Frontal cortex (tissue), 4 donors: ENCODE measurements at places on chromosomes 2 and 18.

DNA sequence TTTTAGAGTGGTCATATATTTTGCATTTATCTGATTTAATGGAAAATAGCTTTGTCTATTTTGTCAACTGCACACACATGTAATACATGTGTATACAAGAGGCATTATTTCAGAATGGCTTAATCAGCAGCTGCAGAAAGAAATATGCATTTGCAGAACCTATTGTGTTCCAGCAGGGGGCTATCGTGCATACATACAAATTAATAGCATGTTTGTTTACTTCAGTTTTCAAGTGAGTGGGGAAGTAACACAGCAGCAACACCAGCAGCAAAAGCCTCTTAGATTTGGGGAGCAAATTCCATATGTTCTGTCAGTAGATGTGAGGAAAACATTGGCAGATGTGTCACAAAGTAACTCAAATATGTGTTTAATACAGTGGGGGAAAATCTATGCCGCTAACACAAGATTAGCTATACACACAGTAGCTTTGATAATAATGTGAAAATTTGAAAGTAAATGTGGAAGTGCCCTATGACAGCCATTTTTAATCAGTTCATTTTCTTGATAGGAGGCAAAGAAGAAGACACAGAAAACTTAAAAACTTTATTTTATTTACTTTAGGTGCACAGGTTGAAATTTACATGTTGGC lies 218.1 kb downstream of the WDR7 start:
- DNase-seq, result no peak

DNA sequence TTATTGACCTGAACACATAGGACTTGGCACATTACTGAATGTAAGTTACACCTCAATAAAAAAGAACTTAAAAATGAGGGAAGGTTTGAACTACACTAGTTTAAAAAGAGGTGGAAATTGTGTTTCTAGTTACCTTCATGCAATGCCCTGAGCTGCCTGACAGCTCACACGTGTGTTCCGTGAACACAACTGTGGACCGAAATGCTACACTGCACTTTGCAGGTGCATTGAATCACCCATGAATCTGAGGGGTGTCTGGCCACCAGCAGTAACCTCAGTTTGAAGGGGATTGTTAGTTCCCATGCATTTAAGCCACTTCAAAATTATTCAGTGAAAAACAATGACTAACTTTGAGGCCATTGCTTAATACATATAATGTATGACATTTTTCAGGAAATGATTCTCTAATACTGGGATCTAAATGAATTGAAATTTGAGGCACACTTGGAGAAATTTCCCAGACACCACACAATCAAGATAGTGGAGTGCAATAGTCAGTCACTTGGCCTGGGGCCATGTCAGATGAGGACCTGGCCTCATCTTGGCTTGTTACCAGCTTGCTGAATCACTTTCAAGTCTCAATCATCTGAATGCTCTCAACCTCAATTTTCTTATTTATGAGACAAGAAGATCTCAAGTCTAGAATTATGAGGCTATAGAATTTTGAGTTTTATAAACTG lies 59.3 kb downstream of the MYL12B start:
- DNase-seq, result no peak

- DNase-seq, result no peak
Measured at GRCh38 chr2:60483401-60483800, 70.1 kb downstream of the BCL11A start.

DNA sequence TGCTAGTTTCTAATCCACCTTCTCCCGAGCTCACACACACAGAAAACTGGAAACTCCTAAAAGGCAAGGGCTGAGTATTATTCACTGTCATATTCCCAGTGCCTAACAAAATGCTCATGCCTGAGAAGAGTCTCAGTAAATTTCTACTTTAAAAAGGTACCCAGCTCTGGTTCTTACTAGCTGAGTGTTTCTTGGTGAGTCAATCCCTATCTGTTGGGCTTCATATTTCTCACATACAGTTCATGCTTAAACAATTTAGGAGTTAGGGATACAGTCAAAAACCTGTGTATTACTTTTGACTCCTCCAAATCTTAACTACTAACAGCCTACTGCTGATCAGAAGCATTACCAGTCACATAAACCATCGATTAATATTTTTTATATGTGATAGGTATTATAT lies 204.9 kb downstream of the EN1 start:
- DNase-seq, result no peak

DNA sequence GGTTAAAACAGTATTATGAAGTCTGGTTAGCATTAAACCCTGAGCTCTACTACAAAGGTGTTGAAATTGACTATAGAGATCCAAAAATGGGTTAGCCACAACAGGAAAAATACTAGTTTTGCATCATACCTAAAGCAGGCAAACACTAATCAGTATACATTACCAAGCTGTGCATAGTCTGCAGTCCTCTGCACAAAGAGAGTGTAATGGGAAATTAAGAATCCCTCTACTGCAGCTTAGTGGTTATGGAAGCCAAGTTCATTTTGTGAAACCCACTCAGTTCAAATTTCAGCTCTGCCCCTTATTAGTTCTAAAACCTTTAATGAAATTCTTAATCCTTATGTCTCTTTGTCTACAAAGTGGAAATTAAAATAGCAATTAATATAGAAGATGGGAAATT lies 192.1 kb downstream of the MBD2 start:
- no peak for DNase-seq

DNA sequence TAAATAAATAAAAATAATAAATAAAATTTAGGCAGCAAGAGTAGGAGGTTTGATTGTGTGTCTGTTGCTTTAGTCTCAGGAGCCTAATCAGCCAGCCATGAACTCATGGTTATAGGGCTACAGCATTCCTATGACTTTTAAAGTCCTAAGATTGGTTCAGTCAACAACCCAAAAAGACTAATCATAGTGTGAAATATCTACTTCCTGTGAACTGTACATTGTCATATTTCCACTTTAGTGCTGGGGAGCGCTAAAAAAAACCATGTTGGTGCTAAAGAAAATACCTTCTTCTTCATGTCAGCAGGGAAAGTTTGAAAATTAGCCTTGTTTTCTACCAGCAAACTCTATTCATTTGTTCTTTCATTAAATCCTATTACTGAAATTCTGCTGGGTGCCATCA lies 521.6 kb downstream of the RNF144A start:
- DNase-seq, result no peak

- no peak for DNase-seq
Measured at GRCh38 chr2:12704378-12704777, 12.4 kb upstream of the TRIB2 start.

- no peak for DNase-seq
Measured at GRCh38 chr2:178105566-178105965, 6.7 kb upstream of the RBM45 start.

DNA sequence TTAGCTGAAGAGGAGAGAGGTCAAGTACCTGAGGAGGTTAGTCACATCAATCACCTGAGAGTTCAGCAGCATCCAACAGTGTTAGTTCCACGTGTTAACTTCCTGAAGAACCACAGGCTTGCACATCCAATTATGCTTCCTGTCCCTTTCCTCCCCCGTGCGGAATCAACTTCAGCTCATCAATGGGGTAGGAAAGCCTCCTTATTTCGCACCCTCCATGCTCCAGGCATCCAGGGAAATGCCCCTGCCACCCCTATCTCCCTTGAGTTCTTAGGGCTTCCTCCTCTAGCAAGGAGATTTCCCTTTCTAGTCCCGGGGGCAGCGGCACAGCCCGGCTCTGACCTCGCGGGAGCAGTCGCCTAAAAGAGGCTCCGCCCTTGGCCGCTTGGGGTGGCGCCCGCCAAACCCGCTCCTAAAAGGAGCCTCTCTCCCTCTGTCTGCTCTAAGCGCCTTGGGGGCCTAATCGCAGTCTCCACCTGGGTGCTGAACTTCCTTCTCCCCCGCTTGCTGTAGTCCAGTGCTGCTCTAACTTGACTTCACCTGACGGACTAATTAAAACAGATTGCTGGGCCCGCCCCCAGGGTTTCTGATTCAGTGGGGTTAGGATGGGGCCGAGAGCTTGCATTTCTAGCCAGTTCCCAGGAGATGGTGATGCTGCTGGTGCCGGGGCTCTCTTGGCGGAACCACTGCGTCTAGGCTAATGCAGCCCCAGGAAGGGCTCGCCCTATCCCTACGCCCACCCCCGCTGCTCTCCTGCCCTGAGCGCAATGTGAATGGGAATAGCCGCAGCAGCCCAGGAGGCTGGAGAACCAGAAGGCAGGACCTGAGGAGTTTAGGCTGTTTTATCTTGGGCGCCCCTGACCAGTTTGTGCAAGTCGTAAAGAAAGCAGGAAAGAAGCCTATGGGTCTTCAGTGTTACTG lies 3.4 kb upstream of the TET3 start:
- DNase-seq, result no peak

DNA sequence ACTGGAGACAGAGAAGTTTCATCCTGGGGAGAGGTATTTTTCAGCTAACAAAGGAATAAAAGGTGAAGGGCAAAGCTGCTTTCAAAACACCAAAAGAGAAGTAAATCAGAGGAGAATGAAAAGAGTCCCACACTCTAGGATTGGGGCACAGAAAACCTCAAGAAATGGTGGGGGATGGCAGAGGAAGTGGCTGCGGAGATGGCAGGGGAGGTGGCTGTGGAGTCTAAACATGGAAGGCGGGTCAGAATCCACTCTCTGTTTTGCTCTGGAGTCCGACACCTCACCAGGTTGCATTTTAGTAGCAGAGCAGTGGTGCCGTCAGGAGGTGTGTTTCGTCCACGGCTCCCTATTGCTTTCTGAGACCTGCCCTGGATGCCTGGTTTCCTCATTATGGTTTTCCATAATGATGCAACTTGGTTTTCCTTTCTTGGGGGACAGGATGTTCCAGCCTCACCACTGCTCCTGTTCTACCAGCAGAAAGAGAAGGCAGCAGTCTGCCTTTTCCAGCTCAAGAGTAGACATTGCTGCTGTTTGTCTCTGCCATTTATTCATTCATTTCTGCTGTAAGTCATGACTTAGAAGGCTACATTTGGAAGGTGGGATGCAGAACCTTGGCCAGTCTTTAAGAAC lies 188.7 kb downstream of the ANKRD44 start:
- no peak for DNase-seq

- DNase-seq, result no peak
Measured at GRCh38 chr2:44131177-44131576, 37.5 kb upstream of the PPM1B start.

DNA sequence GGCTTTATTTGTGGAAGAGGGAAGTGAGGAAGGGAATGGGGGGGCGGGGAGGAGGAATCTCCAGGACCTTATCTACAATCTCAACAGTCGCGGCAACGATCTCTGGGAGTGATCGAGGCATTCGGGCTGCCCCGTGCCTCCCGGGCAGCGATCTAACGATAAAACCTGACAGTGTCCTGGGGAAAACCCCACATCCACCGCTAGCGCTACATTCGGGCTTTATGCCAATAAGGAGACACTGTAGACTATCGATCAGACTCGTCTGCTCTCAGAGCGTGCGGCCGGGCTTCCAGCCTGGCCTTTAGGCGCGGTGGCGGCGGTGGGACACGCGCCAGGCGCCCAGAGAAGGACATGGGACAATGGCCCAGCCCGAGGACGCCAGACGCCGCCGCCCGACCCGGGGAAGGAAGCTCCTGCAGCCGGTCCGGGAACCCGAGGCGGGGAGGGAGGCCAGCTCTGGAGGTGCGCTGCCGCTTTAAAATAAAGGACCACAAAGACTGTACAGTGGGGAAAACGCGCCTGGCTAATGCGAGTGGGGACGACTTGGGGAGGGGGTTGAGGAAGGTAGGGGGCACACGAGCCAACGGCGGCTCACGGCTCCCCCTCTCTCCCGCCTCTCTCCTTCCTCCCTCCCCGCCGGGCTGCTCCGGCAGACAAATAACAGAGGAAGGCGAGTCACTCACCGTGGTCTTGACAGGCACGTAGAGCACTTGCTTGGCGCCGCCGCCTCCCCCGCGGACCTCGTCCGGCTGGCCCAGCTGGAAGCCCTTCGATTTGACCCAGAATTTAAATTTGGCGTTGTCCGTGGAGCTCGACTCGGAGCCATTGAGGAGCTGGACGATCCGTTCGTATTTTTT lies 2.2 kb downstream of the NOL4 start:
- DNase-seq, result no peak

DNA sequence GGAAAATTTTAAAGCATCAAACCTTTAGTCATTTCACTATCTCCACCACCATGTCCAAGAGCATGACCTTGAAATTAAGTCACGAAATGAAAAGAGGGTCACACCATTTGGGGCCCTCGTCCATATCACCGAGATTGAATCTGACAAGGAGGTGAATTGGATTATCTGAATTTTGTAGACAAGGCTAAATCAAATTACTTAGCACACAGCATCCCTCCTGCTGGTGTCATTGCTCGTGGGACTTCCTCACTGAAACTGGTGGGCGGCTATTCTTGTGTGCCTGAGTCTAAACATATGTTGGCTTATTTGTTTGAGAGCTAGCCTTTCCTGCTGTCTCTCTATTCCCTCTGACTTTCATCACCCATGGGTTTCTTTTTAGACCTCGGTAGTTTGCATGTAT lies 64.6 kb upstream of the CNGA3 start:
- no peak for DNase-seq

- no peak for DNase-seq
Measured at GRCh38 chr2:108279468-108279867, 9.2 kb upstream of the SULT1C2 start.

DNA sequence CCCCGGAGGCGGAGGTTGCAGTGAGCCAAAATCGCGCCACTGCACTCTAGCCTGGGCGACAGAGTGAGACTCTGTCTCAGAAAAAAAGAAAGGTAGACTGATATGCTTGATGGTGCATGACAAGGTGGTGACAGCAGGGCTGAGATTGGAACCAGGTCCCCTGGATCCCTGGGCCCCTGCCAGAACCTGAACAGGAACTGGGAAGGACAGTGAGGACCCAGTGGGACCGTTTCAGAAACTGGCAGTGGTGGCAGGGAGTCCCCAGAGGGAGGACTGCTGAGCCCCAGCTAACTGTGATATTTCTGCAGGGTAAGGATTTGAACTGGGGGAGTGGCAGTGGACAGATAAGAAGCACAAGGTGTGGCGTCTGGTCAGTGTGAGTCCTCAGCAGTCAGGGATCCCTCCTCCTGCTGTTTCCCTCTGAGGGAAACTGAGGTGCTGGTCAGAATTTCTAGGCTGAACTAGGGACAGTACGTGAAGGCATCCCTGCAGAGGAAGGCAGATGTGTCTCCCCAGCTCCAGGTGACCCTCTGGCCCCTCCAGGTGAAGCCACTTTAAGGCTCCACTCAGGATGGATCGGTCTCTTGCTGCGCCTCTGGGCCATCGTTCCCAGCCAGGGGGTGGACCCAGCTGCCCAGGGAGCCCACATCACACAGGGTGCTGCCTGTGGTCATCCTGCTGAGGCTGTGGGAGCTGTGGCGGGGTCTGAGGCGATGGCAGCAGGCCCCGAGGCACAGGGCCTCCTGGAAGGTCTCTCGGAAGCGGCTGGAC lies 5.6 kb downstream of the NMUR1 start:
- DNase-seq, result no peak

- DNase-seq, result no peak
Measured at GRCh38 chr18:38369772-38370690, 804.4 kb upstream of the CELF4 start.
